Neural crest cell (in vitro differentiated cells): ENCODE measurements at places on chromosomes 6 and 20. TPM values are rescaled to one million over a fixed set of nuclear protein-coding genes. Genes with fewer than 3 reads are reported as not detected.

DLGAP4 gene
- 95.6 and 105 TPM in 2 replicates for total RNA-seq

GRCh38 chr6:158253248-158253647 is 59.0 kb upstream of the TULP4 start:
- DNase-seq: no peak

GRCh38 chr20:44089987-44090674 is 96.9 kb downstream of the JPH2 start:
- DNase-seq: peak; percentile 28

- no peak for DNase-seq
Measured at GRCh38 chr6:20747991-20748390, 213.7 kb downstream of the CDKAL1 start.
